ENCODE measurements at places on chromosomes 5 and 9.

DNA sequence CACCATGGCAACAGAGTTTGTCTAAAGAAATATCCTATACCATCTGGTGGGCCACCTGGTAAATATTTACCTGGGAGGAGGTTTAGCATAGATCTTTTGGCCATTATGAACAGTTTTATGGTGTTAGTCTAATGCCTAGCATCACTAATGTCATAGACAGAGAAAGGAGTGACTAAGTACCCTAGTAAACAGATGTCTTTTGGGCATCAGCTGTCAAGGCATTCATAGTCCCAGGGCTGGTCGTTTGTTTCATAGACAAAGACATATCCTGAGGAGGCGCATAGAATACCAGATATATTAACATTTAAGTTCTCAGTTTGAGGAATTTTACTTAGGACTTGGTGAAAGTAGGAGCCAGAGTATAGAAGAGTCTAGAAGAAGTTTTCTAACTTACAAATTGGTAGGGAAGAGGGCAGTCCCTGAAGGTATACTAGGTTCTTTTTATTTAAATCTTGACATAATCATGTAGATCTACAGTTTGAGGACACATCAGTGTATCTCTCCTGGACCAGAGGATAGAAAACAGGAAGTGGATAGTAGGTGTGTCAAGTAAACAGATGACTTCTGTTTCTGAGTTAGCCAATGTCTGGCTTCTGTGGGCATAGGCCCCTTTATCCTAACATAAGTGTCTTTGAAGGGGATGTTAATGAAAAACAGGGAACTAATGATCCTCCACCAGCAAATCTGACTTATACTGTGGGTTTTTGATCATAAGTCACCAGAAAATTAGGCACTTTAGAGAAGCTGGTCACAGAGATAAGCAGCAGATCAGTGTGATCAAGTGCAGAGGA, 105.0 kb upstream of the PRSS3 start:
- DNase-seq = no peak

- no peak for DNase-seq
These were observed 48.8 kb upstream of the GLRX start for GRCh38 chr5:95871146-95871806.

- no peak for DNase-seq
These were observed 687.1 kb downstream of the TLE1 start for GRCh38 chr9:81002242-81002641.

- no peak for DNase-seq
These were observed 22.0 kb downstream of the SECISBP2 start for GRCh38 chr9:89340332-89340731.

DNA sequence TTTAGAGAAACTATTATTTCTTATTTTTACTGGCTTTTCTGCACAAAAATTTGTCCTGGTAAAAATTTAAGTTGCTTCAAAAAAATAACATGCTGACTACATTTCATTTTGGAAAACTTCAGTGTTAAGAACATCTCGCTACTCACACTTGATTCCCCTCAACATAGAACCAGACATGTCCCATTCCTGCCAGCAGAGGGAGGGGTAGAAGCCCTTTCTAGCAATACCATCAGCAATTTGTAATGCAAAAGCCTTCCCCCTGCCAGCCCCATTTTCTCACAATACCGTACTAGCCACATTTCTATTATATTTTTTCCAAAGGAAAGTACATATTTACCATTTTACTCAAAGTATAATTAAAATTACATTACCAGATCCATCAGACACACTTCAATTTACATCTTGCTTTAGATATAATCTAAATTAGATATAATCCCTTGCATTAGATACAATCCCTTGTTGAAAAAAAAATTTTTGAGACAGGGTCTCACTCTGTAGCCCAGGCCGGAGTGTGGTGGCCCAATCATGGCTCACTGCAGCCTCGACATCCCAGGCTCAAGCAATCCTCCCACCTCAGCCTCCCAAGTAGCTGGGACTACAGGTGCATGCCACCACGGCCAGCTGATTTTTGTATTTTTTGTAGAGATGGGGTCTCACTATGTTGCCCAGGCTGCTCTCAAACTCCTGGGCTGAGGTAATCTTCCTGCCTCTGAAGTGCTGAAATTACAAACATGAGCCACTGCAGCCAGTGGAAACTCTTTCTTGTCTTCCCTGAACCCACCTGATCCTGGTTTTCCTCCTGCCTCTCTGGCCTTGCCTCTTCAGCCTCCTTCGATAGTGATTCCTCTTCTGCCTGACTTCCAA, 39.6 kb upstream of the IDNK start:
- DNase-seq = peak; percentile 65

DNA sequence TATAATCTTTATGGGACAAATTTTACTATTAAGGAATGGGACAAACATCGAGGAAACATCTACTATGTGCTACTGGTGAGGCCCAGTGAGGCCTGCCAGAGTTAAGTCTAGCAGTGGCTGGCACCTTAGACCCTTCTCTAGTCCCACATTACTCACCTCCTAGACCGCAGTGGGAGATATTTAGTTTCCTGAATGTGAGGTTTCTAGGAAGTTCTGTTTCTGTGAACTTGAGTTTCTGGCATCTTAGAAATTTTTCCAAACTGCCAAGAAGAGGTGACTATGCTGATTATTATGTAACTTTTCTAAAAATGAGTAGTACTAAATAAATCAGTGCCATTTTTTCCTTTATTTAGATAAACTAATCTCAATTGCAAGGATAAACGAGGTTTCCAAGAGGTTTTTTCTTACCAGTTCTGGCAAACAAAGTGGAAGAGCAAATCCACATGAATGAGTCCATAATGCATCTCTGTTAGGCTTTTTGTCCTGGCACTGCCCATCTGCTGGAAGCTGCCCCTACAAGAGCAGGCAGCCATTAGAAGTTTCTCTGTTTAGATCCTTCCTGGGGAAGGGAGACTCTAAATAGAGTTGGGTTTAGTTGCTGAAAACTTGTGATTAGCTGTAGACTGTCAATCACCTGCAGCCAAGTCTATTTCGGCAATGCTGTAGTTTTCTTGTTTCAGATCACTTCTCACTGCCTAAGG, 348.7 kb downstream of the MAN2A1 start:
- DNase-seq = no peak

DNA sequence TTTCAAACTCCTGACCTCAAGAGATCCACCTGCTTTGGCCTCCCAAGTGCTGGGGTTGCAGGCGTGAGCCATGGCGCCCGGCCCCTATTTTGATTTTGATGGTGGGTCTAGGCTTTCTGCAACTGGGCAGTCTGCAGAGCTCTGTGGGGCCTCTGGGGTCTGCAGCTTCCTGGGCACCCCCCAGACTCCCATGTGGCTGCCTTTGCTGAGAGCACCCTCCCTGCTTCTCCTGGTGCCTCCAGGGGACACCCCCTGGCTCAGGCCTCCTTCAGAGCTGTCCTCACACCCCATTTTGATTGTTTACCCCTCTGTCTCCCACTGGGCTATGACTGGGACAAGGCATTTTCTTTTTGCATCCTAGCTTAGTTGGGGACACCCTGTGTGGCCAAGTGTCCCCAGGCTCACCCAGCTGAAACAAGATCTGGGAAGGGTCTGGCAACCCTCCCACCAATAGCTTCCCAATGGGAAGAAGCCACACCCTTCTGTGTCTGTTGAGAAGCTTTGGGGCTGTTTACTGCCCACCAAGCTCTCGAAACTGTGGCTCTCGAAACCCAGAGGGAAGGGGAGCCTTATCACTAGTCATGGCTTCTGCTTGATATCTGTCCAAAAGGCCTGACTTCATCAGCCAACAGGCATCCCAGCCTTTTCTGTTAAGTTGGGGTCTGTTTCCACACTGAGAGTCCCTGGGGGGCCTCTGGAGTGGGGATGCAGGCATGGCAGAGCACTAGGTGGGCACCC, 204.4 kb upstream of the IER5L start:
- no peak for DNase-seq

- no peak for DNase-seq
These were observed 3.1 kb downstream of the TMOD1 start for GRCh38 chr9:97504381-97505216.

GRCh38 chr5:134086225-134086942, 28.1 kb upstream of the TCF7 start:
- no peak for DNase-seq

- no peak for DNase-seq
These were observed 88.0 kb upstream of the FTMT start for GRCh38 chr5:121763665-121764064.

- no peak for DNase-seq
These were observed 69.3 kb downstream of the MACIR start for GRCh38 chr5:103327893-103328292.

GRCh38 chr9:9079473-9079872, 1279.9 kb upstream of the DMAC1 start:
- no peak for DNase-seq

DNA sequence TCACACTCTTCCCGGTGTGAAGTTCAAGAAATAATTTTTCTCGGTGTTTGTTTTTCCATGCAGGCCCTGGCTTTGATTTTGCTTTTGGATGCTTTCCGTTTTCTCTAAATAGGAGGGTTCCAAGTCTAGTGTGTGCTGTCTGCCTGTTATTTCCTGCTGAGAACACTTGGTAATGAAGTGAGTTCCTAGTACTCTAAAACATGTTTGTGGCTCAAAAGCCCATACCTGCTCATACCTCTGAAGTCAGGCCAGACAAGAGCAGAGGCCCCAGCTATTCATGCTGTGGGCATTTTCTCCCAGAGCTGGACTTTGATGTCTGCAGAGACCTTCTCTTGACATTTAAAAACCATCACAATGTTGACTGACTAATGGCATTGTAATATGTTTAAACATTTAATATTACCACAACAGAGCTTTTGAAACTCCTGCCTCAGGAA, 211.2 kb downstream of the GOLPH3 start:
- DNase-seq = no peak

DNA sequence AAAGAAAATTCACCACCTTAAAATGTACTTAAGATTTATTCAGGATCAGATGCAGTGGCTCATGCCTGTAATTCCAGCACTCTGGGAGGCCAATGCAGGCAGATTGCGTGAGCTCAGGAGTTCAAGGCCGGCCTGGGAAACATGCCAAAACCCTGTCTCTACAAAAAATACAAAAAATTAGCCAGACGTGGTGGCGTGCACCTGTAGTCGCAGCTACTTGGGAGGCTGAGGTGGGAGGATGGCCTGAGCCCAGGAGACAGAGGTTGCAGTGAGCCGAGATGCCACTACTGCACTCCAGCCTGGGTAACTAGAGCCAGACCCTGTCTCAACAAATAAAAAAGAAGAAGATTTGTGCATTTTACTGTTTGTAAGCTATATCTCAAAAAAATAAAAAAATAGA, 34.7 kb upstream of the GFPT2 start:
- DNase-seq = no peak

DNA sequence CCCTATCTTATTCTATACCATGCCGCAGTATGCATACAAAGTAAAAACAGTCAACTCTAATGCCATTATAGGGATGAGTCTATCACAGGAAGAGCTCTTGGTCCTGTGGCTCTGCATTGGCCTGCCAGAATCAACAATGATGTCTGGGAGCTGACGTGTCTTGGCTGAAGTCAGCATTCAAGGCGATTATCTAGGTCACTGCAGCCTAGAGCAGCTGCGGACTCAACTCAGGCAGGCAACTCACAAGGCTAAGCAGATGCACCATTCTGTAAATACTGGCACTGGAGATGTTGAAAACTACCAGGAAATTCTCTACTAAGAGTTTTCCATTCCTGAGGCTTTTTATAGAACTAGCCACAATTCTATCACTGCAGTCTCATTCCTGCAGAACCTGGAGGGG, 13.3 kb downstream of the SPATA9 start:
- DNase-seq = no peak

DNA sequence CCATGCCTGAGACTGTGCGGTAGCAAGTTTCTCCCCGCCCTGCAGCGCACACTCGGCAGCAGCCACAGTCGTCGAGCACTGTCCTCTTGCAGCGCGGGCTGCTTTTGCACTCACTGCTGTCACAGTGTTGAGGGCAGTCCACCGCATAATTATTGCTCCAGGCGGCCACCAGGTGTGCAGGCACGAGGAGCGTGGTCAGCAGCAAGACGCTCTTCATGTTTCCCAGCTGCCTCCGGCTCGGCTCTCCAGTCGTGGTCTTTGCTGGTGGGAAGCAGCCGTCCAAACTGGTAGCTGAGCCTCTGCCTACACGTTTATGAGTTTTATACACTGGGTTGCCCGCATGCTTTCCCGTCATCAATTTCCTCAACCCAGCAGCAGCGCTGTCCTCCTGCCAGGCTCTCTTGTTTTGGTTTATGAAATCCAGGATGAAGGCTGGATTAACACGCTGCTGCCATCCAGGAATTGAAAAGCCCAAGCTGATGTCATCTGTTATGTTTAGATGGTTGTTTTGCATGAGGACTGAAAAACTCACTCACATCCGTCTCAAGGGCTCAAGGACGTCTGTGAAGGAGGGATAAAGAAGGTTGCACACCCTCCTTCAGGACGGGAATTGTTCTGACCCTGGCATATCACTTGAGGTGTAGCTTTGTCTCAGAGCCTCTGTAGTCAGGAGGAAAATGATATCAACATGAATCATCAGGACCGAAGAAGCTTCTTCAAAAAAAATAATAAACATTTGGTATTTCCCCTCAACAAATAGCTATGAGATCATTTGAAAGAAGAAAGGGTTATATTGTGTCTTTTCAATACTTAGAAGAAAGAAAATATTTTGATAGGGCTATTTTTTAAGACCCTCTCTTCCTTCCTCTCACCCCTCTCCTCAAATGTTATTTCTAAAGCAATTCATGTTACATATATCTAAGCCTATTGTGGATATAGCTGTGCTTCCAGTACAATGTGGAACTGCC, at the start of gene ESM1:
ESM1 (minus strand) TSS at position 293 of the 968 bp plus-strand sequence; CDS start at position 217, 76 bp downstream.
- no peak for DNase-seq

DNA sequence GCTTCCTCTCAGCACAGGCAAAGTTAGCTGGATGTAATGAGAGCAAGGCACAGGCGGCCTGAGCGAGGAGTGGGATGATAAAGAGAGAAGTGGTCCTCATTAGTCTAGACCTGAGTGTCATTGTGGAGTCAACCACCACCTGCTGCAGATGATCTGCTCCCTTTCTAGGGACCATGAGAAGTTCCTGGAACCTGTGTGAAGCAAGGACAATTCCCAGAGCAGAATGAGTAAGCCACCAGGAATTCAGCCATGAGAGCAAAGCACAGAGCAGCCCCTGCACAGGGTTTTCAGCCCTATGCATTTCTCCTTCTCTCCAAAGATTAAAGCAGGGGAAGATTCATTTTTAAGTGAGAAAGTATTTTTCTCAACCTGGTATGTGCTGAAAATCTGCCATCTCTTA, 146.8 kb upstream of the SPEF2 start:
- DNase-seq = no peak

DNA sequence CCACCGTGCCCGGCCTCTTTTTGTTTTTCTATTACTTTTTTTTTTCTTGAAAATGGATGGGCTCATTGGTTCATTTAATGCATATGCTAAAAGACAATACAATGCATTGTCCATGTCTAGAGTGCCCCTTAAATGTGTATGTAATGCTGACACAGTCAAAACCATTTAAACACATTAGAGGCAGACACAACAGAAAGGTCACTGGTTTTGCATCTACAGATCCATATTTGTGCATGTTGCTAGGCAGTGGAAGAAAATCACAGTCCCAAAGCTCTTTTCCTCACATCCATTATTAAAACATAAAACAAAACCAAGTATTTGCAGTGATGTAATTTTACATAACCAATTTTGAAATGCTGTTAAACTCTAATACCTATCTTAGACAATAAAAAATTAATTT, 389.0 kb downstream of the TAF11L14 start:
- DNase-seq = no peak

GRCh38 chr9:112341730-112342129, 8.3 kb upstream of the PTBP3 start:
- DNase-seq = no peak
